ENCODE measurements at places on chromosomes 3 and 15. TPM values are rescaled to one million over a fixed set of nuclear protein-coding genes. Genes with fewer than 3 reads are reported as not detected.

- no peak for DNase-seq
Measured at GRCh38 chr15:88401996-88402656, 65.1 kb downstream of the MRPL46 start.

Gene MNS1
- total RNA-seq, result 2.3 TPM

Gene HTR3E
- total RNA-seq, result not detected

- no peak for DNase-seq
Measured at GRCh38 chr15:89230277-89230676, 8.9 kb upstream of the RLBP1 start.

Gene LIPC
- not detected for total RNA-seq

DNA sequence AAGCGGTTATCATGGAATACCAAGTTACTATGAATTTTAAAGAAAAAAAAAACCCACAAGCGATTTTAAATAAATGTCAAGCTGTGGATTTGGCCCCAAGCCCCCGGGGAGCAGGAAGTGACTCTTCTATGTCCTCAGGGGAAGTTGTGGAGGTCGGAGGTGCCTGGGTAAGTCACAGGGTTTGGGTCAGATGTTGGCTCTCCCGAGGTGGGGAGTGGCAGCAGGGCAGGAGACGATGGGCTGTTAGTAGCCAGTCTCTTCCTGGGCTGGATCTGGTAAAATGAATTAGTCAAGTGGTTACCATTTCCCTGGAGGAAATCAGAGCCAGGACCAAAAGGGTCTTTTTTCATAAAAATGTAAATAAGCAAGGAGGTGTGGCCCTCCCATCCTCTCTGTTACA is 316.7 kb downstream of the TLE3 start:
- no peak for DNase-seq

DNA sequence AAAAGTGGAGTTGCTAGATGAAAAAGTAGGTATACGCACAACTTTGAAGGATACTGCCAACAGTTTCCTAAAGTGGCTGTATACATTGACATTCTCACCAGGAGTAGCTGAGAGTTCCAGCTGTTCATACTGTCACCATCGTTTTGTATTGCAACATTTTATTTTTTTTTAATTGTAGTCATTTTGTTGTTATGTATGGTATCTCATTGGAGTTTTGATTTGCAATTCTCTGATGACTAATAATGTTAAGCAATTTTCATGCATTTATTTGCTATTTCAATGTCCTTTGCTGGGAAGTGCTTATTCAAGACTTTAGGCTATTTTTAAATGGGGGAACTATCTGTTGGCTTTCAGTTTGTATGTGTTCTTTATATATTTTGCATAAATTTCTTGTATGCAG is 185.1 kb upstream of the TGFBR2 start:
- no peak for DNase-seq

- no peak for DNase-seq
Measured at GRCh38 chr3:1037631-1038030, 55.2 kb upstream of the CNTN6 start.

- no peak for DNase-seq
Measured at GRCh38 chr3:30268288-30268687, 338.1 kb upstream of the TGFBR2 start.

DNA sequence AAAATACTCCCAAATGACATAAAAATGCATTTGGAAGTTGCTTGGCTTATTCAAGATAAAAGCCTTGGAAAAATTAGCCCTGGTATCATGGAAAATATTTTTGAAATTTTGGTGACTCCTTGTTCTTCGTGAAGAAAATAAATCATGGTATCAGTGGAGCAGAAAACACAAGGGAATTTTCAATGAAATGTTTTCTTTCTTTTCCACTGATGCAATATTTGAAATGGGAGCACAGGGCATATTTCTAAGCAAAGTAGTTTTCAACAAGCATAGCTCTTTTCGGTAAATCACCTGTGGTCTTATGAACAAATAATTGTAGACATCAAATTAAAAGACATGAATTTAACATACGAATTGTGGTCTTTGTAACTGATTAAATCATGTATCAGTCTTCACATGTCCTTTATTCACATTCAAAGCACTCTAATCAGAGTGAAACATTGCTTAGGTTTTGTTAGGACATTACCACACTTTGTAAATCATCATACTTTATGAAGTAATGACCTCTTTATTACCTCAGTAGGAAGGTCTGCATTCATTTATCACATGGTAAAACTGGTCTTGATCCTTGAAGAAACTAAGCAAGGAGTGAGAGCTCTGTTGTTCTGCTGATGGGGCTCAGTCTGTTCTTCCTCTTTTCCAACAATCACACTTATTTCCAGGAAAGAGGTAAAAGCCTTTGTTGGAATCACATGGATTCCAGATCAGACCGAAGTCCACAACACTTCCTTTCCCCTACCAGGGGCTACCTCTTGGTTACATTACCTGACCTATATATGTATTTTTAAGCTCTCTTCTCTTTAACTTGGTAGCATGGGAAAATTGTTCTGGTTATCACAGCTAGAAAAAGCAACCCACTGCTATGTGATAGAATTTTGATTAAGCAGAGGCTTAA is 413.5 kb upstream of the THBS1 start:
- DNase-seq, result no peak

Measured in thoracic aorta (tissue), 2 donors.